Neural progenitor cell (in vitro differentiated cells): ENCODE measurements at places on chromosomes 7 and 10. TPM values are rescaled to one million over a fixed set of nuclear protein-coding genes. Genes with fewer than 3 reads are reported as not detected.

DNA sequence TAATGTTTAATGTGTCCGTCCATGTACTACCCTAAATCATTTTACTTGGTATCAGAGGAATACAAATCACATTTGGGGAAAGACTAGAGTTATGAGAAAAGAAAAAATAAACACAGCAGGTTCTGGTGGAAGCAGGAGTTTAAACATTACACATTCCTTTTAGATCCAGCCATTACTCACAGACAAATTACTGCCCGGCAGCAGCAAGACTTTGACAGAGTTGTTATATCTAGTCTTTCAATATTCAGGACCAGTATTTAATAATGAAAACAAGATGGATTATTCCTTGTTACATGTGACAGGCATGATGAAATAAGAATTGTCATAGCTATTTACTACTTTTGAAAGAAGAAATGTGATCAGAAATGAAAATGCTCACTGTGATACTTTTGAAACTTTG lies 131.8 kb upstream of the GNAI1 start:
- H3K4me3 ChIP-seq = no peak overlapping the region
- H3K27me3 ChIP-seq = no peaks in the 10 kb centered on the region
- no peak for DNase-seq
- H3K36me3 ChIP-seq = no peaks in the 10 kb centered on the region
- H3K27ac ChIP-seq = no peak overlapping the region

DNA sequence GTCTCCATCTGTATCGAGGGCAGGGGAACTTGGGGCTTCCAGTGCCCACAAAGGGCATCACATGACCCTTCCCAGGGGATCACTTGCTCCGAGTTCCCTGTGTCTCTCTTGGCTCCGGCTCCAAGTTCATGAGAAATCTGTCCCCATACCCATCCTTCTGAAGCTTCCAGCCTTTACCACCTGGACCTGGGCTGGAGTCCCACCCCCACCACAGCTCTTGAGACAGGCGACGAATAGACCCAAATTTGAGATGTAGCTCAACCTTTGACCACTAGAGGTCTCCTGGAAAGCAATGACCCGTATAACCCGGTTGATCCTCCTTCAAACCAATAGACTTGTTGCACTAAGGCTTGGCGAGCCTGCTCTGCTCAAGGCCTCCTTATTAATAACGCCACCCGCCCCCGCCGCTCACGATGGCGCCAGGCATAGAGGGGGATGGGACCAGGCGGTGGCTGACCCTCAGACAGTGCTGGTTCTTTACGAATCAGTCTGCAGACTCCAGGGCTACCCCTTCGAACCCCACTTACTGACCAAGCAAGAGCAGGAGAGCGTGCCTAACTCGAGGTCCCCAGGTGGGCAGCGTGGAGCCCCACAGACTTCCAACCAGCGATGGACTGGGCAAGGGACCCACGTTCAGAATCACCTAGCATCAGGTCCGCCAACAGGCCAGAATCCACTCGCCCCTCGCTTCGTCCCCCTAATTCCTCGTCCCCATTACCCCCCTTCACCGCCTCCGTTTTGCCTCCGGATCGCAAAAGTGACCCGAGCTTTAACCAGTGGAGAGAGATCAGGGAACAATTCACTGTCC lies 4.4 kb upstream of the ARID5B start:
- H3K27me3 ChIP-seq = peaks cover 40% of the 10 kb centered on the region
- H3K4me3 ChIP-seq = peak overlapping the region; percentile 43
- no peaks in the 10 kb centered on the region for H3K36me3 ChIP-seq
- peak; percentile 80 for DNase-seq
- no peaks in the 10 kb centered on the region for H3K4me1 ChIP-seq
- H3K27ac ChIP-seq = no peak overlapping the region

DNA sequence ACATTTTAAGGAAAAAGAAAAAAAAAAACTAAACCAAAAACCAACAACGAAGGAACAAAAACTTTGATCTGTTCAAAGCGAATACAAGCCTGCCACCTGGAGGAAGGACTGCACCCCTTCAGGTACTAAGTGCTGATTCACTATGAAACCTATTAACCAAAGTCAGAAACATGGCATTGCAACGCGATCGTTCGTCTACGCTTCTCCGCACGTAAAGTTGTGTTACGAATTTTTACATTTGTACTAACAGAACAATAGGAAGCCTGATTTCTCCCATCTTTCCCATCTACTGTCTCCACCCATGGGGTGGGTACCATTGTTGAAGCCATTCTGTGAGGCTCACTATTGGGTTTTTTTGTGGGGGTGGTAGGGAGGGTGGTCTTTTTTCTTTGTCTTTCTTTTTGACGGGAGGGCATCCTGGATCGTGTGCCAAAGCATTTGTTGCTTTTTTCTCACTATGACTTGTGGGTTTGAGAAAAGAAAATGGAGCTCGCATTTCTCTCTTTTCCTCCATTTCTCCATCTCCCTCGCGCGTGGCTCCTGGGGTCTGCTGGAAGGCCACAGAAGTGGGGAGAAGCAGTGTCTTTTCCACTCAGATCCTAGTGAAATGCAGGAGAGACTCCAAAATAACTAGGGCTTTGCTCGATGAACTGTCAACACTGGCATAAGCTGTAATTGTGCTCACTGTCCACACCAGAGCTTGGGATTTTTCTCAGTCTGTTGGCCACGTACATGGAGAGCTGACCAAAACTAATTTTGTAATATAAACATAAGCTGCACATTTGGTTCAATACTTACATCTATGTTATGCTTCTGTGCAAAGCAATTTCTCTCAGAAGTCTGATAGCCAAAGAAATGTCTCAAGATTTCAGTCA lies 100.9 kb upstream of the YAE1 start:
- no peak overlapping the region for H3K4me3 ChIP-seq
- DNase-seq = peak; percentile 80
- no peaks in the 10 kb centered on the region for H3K36me3 ChIP-seq
- H3K4me1 ChIP-seq = peaks cover 23% of the 10 kb centered on the region

The EGFR gene
- total RNA-seq = 4.6 and 4.7 TPM in 2 replicates

- no peak for DNase-seq
- no peaks in the 10 kb centered on the region for H3K36me3 ChIP-seq
- H3K4me1 ChIP-seq = peaks cover 20% of the 10 kb centered on the region
- no peak overlapping the region for H3K27ac ChIP-seq
- H3K27me3 ChIP-seq = no peaks in the 10 kb centered on the region
These were observed 164.7 kb downstream of the TCERG1L start for GRCh38 chr10:131146790-131147189.

- H3K36me3 ChIP-seq = no peaks in the 10 kb centered on the region
- no peaks in the 10 kb centered on the region for H3K27me3 ChIP-seq
- no peak overlapping the region for H3K4me3 ChIP-seq
- no peaks in the 10 kb centered on the region for H3K4me1 ChIP-seq
These were observed 29.3 kb upstream of the BTBD16 start for GRCh38 chr10:122241836-122242235.

The NXPH1 gene
- total RNA-seq = 0.71 TPM in 1 of 2 replicates, not detected in the other

GRCh38 chr10:22010973-22011408 lies 7.5 kb upstream of the DNAJC1 start:
- no peaks in the 10 kb centered on the region for H3K27me3 ChIP-seq
- no peak overlapping the region for H3K27ac ChIP-seq
- no peaks in the 10 kb centered on the region for H3K36me3 ChIP-seq
- no peak for DNase-seq

- H3K4me3 ChIP-seq = no peak overlapping the region
- no peaks in the 10 kb centered on the region for H3K27me3 ChIP-seq
- H3K36me3 ChIP-seq = no peaks in the 10 kb centered on the region
- H3K27ac ChIP-seq = no peak overlapping the region
These were observed 13.9 kb upstream of the TECTB start for GRCh38 chr10:112269266-112269665.

The NYAP1 gene
- total RNA-seq = 1.2 and 6.7 TPM in 2 replicates

The C7orf57 gene
- total RNA-seq = not detected in 2 replicates

DNA sequence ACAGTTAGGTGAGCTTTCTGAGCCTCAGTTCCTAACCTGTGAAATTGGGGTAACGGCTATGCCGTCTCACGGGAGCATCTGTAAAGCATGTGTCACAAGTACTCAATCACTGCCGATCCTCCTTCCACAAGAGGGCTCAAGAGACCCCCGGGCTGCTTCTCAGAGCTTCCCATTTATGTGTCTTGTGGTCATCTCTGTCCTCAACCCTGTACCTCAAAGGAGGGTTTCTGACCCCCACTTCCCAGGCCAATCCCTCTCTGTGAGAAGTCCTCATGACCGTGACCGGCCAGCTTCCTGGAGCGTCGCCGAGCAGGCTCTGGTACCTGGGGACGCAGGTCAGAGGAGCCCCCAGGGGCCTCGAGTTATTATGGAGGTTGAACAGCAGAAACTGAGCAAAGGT lies 510 bp upstream of the TRPV5 start:
- H3K4me1 ChIP-seq = no peaks in the 10 kb centered on the region
- H3K36me3 ChIP-seq = no peaks in the 10 kb centered on the region
- H3K27ac ChIP-seq = no peak overlapping the region
- H3K4me3 ChIP-seq = no peak overlapping the region

GRCh38 chr7:102000123-102000522 lies 182.7 kb downstream of the CUX1 start:
- DNase-seq = no peak
- H3K27ac ChIP-seq = no peak overlapping the region
- H3K27me3 ChIP-seq = no peaks in the 10 kb centered on the region
- H3K36me3 ChIP-seq = no peaks in the 10 kb centered on the region

The ANXA8L1 gene
- not detected in 2 replicates for total RNA-seq

The OPALIN gene
- total RNA-seq = not detected in 2 replicates

- DNase-seq = no peak
- H3K4me3 ChIP-seq = no peak overlapping the region
- peaks cover 5% of the 10 kb centered on the region for H3K4me1 ChIP-seq
- H3K27ac ChIP-seq = no peak overlapping the region
- peaks cover 6% of the 10 kb centered on the region for H3K27me3 ChIP-seq
These were observed 5.3 kb upstream of the ADCK2 start for GRCh38 chr7:140667476-140667875.

GRCh38 chr10:132891368-132891767 lies 51.0 kb downstream of the CFAP46 start:
- no peak for DNase-seq
- no peaks in the 10 kb centered on the region for H3K4me1 ChIP-seq
- no peak overlapping the region for H3K27ac ChIP-seq
- no peaks in the 10 kb centered on the region for H3K36me3 ChIP-seq
- H3K4me3 ChIP-seq = no peak overlapping the region
- H3K27me3 ChIP-seq = no peaks in the 10 kb centered on the region

GRCh38 chr7:99040104-99040958 lies 103.6 kb downstream of the SMURF1 start:
- no peak overlapping the region for H3K27ac ChIP-seq
- H3K36me3 ChIP-seq = peaks cover 4% of the 10 kb centered on the region
- no peaks in the 10 kb centered on the region for H3K4me1 ChIP-seq

GRCh38 chr7:113247198-113247597 lies 128.8 kb upstream of the SMIM30 start:
- H3K27ac ChIP-seq = no peak overlapping the region
- no peak overlapping the region for H3K4me3 ChIP-seq
- DNase-seq = no peak
- H3K36me3 ChIP-seq = no peaks in the 10 kb centered on the region
- no peaks in the 10 kb centered on the region for H3K27me3 ChIP-seq

GRCh38 chr7:99794585-99795502 lies 10.9 kb upstream of the CYP3A4 start:
- DNase-seq = no peak
- no peaks in the 10 kb centered on the region for H3K27me3 ChIP-seq
- H3K4me1 ChIP-seq = no peaks in the 10 kb centered on the region
- H3K36me3 ChIP-seq = no peaks in the 10 kb centered on the region

DNA sequence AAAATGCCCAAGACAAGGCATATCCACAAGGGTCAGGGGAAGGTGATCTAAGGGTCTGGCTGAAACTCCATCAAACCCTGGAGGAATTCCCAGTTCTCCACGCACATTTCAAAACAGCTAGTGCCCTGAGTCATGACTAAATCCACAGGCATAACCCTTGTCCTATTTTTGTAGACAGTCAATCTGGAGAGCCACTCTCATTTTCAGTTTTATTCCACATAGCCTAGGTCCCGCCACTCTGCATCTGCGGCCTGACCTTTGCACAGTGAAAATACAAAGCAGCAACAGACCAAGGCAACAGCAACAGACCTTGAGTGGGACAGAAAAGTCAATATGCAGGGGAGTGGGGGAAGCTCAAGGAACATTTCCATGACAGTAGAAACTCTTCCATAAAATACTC lies 201.4 kb upstream of the NPVF start:
- no peak for DNase-seq
- no peaks in the 10 kb centered on the region for H3K36me3 ChIP-seq
- H3K27ac ChIP-seq = no peak overlapping the region
- no peaks in the 10 kb centered on the region for H3K27me3 ChIP-seq
- H3K4me1 ChIP-seq = no peaks in the 10 kb centered on the region

- no peaks in the 10 kb centered on the region for H3K4me1 ChIP-seq
- H3K27ac ChIP-seq = no peak overlapping the region
- DNase-seq = no peak
- no peak overlapping the region for H3K4me3 ChIP-seq
These were observed 132.1 kb downstream of the CCDC3 start for GRCh38 chr10:12869427-12869826.

GRCh38 chr10:114265392-114266053 lies 26.5 kb downstream of the VWA2 start:
- H3K4me1 ChIP-seq = peaks cover 4% of the 10 kb centered on the region
- H3K4me3 ChIP-seq = no peak overlapping the region
- H3K36me3 ChIP-seq = no peaks in the 10 kb centered on the region
- H3K27me3 ChIP-seq = no peaks in the 10 kb centered on the region
- no peak for DNase-seq

DNA sequence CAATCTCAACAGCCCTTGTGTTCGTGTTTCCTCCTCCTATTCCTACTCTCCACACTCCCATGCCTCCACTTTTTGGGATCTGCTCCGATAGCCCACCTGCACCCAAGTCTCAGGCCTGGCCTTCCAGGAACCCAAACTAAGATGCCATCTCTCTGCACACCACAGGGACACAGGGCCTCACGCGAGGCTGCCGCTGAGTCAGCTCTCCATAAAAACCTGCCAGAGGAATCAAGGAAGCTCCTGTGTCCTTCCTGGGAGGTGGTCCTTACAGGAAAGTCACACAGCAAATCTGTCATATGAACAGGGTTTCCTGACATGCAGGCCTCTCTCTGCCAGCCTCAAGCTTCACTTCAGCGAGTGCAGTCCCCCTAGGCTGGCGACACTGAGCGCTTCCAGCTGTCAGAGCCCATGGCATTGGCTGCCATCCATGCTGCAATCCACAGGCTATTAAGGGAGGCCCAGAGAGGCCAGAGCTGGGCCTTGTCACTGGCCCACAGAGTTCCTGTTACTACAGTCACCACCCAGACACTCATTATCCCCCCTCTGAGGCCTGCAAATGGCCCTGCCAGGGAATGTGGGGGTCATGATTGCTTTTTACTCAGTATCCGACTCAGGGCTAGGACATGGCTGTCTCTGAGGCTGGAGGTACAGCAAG lies 151.4 kb downstream of the OAT start:
- no peaks in the 10 kb centered on the region for H3K36me3 ChIP-seq
- no peaks in the 10 kb centered on the region for H3K27me3 ChIP-seq
- H3K4me3 ChIP-seq = no peak overlapping the region
- no peak overlapping the region for H3K27ac ChIP-seq
- no peak for DNase-seq
- no peaks in the 10 kb centered on the region for H3K4me1 ChIP-seq

The UNCX gene
- total RNA-seq = not detected in 2 replicates

- no peaks in the 10 kb centered on the region for H3K36me3 ChIP-seq
- no peaks in the 10 kb centered on the region for H3K27me3 ChIP-seq
- H3K4me1 ChIP-seq = no peaks in the 10 kb centered on the region
- DNase-seq = no peak
These were observed 17.6 kb upstream of the AQP1 start for GRCh38 chr7:30894009-30894408.
